BJ (cell line): ENCODE measurements at places on chromosomes 12 and 14.

- DNase-seq = no peak
These were observed 45.4 kb downstream of the DCAF5 start for GRCh38 chr14:69107407-69108003.

GRCh38 chr12:53696285-53696654 lies 20.4 kb upstream of the ATP5MC2 start:
- DNase-seq = no peak

GRCh38 chr12:2343681-2344080 lies 290.9 kb downstream of the CACNA1C start:
- DNase-seq = no peak

DNA sequence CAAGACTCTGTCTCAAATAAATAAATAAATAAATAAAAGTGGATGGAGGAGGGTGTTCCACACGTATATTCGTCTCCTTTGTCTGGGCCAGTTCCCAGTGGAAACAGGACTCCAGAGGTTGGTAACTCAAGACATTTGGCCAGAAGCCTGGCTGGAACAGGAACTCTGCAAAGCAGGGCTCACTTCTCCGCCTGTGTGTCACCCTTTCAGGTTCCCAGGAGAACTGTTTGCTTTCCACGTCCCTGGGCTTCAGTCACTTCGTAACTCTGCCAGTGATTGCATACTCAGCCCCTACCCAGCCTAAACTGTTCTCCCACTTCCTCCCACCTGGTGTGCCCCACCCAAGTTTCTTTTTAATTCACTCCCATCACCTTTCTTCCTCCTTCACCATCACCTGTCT lies 7.0 kb upstream of the UBE2N start:
- DNase-seq = no peak

- no peak for DNase-seq
These were observed 36.6 kb upstream of the OR5AU1 start for GRCh38 chr14:21192447-21192822.
